Type B pancreatic cell (in vitro differentiated cells): ENCODE measurements at places on chromosomes 7 and 10. TPM values are rescaled to one million over a fixed set of nuclear protein-coding genes. Genes with fewer than 3 reads are reported as not detected.

- H3K36me3 ChIP-seq = no peaks in the 10 kb centered on the region
- peak overlapping the region; percentile 68 for H3K4me3 ChIP-seq
- DNase-seq = no peak
- peaks cover 53% of the 10 kb centered on the region for H3K4me1 ChIP-seq
- no peaks in the 10 kb centered on the region for H3K27me3 ChIP-seq
Observed at GRCh38 chr10:120962756-120963593, 111.8 kb downstream of the WDR11 start.

DNA sequence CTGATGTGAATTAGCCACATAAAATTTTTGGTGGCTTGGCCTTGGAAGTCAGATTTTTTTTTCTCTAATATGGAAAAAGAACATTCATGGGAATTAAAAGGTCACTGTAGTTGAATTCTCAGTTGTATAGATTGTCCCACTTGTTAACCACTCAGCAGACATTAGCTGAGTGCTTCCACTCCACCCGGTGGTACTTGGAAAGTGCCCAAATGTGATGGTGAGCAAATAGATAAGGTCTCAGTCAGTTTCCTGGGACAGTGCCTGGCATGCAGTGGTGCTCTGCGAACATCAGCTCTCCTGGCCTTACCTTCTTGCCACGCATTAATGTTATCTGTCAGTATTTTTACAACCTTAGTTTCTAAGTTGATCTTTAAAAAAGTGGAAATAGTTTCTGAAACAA is 1.4 kb downstream of the ATP5F1C start:
- DNase-seq = no peak
- no peak overlapping the region for H3K4me3 ChIP-seq
- no peaks in the 10 kb centered on the region for H3K27me3 ChIP-seq
- H3K36me3 ChIP-seq = peaks cover 20% of the 10 kb centered on the region
- no peak overlapping the region for H3K27ac ChIP-seq

GRCh38 chr10:119976421-119976820 is 83.9 kb downstream of the SEC23IP start:
- H3K36me3 ChIP-seq = no peaks in the 10 kb centered on the region
- DNase-seq = no peak
- H3K27ac ChIP-seq = no peak overlapping the region
- no peaks in the 10 kb centered on the region for H3K4me1 ChIP-seq
- no peaks in the 10 kb centered on the region for H3K27me3 ChIP-seq

DNA sequence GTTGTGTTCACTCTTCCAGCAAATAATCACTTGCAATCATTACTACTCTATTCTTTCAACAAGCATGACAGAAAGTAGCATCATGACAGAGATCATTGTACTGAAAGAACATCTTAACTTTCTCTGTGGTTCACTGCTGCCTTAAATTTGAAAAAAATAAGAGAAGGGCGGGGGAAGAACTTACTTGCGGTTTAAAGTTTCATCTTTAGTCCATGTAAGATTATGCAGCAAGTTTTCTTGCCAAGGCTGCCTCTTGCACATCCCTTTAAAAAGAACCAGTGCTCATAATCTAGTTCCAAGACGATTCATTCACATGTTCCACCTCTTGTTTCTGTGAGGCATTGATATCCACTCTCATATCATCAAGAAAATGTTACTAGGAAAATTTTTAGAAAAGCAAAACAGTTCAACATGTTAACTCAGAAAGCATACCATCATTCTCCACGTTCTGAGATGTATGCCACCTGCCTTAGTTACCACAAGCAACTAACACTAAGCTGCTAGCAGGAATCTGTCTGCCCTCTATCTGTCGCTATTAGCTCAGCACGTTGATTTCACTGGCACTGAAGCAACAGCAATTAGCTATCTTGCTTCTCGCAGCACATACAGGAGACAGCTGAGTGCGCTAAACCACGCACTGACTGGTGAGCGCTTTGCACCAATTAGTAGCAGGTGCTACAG is at the start of gene PCDH15:
Gene PCDH15, minus strand, starts transcription at position 491 of the 681 bp plus-strand sequence. CDS start 136,969 bp downstream, outside the sequence.
- H3K27ac ChIP-seq = no peak within 1 kb of the TSS
- H3K4me3 ChIP-seq = peak within 1 kb of the TSS; percentile 34
- H3K4me1 ChIP-seq = peaks cover 7% of the 10 kb centered on the region
- no peak for DNase-seq

GRCh38 chr7:1539181-1539881 is 8.8 kb downstream of the MAFK start:
- H3K4me1 ChIP-seq = peaks cover 10% of the 10 kb centered on the region
- H3K4me3 ChIP-seq = no peak overlapping the region
- no peaks in the 10 kb centered on the region for H3K36me3 ChIP-seq
- H3K27ac ChIP-seq = peak overlapping the region; percentile 48

- H3K27ac ChIP-seq = no peak overlapping the region
- DNase-seq = no peak
- H3K4me3 ChIP-seq = no peak overlapping the region
- peaks cover 44% of the 10 kb centered on the region for H3K27me3 ChIP-seq
- H3K4me1 ChIP-seq = peaks cover 27% of the 10 kb centered on the region
Observed at GRCh38 chr7:131602304-131602993, 46.0 kb upstream of the PODXL start.

DNA sequence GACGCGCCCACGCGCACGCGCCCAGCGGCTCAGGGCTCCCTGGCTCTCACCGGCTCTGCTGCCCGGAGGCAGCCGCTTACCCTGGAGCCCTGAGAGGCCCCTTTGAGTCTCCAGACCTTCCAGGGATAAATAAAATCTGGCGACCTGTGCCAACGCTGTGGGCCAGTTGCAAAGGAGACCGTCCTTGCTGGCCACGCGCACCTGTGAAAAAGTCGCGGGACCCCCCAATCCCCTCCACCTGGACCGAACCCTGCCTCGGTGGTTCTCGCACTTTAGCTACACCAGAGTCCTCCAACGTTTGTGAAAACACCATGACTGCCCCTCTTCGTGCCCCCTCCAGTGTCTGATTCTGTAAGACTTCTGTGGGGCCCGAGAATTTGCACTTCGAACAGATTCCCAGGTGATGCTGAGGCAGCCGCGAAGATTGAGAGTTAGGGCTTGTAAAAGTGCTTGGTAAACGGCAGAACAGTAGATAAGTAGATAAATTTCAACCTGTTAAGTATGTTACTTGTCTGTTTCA is 102.4 kb upstream of the SVIL start:
- DNase-seq = no peak
- peaks cover 52% of the 10 kb centered on the region for H3K4me1 ChIP-seq
- no peaks in the 10 kb centered on the region for H3K27me3 ChIP-seq
- peak overlapping the region; percentile 91 for H3K4me3 ChIP-seq
- H3K27ac ChIP-seq = peak overlapping the region; percentile 95
- H3K36me3 ChIP-seq = peaks cover 3% of the 10 kb centered on the region

DNA sequence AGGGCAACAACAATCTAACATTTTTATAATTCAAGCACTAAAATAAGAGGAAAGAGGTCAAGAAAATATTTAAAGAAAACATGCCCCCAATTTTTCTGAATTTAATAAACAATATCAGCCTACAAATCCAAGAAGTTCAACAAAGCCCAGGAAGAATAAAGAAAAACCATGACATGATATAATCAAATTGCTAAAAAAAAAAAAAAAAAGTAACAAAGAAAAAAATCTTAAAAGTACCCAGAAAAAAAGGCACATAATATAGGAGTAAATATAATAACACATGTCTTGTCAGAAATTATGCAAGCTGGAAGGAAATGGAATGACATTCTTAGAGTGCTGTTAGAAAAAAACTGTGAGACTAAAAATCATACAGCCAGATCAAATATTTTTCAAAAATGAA is 151.4 kb downstream of the IMMP2L start:
- no peak overlapping the region for H3K4me3 ChIP-seq
- peaks cover 4% of the 10 kb centered on the region for H3K4me1 ChIP-seq
- no peaks in the 10 kb centered on the region for H3K36me3 ChIP-seq
- no peak overlapping the region for H3K27ac ChIP-seq
- no peak for DNase-seq
- no peaks in the 10 kb centered on the region for H3K27me3 ChIP-seq

- peaks cover 10% of the 10 kb centered on the region for H3K4me1 ChIP-seq
- peak overlapping the region; percentile 24 for H3K27ac ChIP-seq
- DNase-seq = no peak
- no peaks in the 10 kb centered on the region for H3K27me3 ChIP-seq
Observed at GRCh38 chr7:140161047-140161446, 15.7 kb downstream of the KDM7A start.

- no peaks in the 10 kb centered on the region for H3K27me3 ChIP-seq
- peaks cover 58% of the 10 kb centered on the region for H3K4me1 ChIP-seq
- no peaks in the 10 kb centered on the region for H3K36me3 ChIP-seq
- no peak for DNase-seq
Observed at GRCh38 chr10:17200001-17200911, 1.2 kb downstream of the TRDMT1 start.

GRCh38 chr10:121221991-121222390 is 370.8 kb downstream of the WDR11 start:
- H3K27ac ChIP-seq = no peak overlapping the region
- H3K4me3 ChIP-seq = no peak overlapping the region
- no peak for DNase-seq
- peaks cover 18% of the 10 kb centered on the region for H3K4me1 ChIP-seq
- H3K27me3 ChIP-seq = no peaks in the 10 kb centered on the region

GRCh38 chr10:70874061-70874460 is 14.3 kb downstream of the PCBD1 start:
- no peaks in the 10 kb centered on the region for H3K4me1 ChIP-seq
- H3K27ac ChIP-seq = no peak overlapping the region

RBP3 gene
- total RNA-seq = not detected in 2 replicates

GNGT1 gene
- 0.14 TPM in 1 of 2 replicates, not detected in the other for total RNA-seq

NKX2-3 gene
- not detected in 2 replicates for total RNA-seq

FAM237B gene
- total RNA-seq = not detected in 2 replicates

GIMAP1 gene
- not detected in 2 replicates for total RNA-seq

HGF gene
- total RNA-seq = 0.98 and 4.9 TPM in 2 replicates

BBS9 gene
- total RNA-seq = 13.0 and 19.7 TPM in 2 replicates

GNAT3 gene
- total RNA-seq = 0.70 and 0.81 TPM in 2 replicates

CCDC7 gene
- 5.6 and 9.0 TPM in 2 replicates for total RNA-seq

HOXA6 gene
- 4.2 and 10.9 TPM in 2 replicates for total RNA-seq

HACD1 gene
- total RNA-seq = 7.9 and 16.4 TPM in 2 replicates

DRGX gene
- total RNA-seq = 0.21 and 0.22 TPM in 2 replicates

SLC26A4 gene
- total RNA-seq = not detected in 2 replicates

CRTAC1 gene
- total RNA-seq = 3.6 and 5.3 TPM in 2 replicates

LIPM gene
- total RNA-seq = 0.38 TPM in 1 of 2 replicates, not detected in the other

SUGCT gene
- total RNA-seq = 5.8 and 7.1 TPM in 2 replicates
